ENCODE measurements at places on chromosomes 1 and 21.

- DNase-seq: no peak
Observed at GRCh38 chr1:53180226-53180625, 16.4 kb upstream of the CPT2 start.

- DNase-seq: no peak
Observed at GRCh38 chr1:187634940-187635339, 806.2 kb downstream of the PLA2G4A start.

DNA sequence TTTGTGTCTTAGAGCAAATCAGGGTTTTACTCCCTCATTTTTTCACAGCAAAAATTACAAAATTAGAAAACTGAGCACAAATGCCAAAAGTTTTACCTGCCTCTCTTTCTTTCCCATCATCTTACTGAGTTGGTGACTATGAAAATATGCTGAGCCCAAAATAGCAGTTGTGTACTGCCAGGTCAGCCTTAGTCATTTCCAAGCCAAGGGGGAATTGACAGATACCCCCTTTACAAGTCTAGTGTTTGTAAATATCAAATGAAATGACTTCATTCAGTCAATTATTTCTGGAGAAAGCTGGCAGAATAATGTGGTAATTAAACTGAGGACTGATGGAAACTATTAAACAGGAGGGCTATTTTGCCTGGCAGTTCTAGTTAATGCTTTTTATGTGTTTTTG is 11.4 kb upstream of the GORAB start:
- no peak for DNase-seq

DNA sequence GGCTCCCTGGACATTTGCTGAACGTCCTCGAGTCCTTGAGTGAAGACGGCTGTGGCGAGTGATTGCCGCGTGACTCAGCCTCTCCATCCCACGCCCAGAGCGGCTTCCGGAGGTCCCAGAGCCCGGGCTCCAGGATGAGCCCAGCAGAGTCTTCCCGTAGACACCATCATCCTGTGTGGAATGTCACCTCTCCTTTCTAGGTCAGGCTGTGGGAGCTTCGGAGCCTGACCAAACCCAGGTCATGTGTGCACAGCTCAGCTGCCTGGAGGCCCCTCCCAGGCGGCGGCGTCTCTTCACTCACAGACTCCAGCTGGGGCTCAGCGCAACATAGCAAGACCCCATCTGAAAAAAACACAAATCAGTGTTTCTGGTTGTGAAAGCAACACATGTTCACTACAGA is 38.2 kb downstream of the PRKCZ start:
- no peak for DNase-seq

DNA sequence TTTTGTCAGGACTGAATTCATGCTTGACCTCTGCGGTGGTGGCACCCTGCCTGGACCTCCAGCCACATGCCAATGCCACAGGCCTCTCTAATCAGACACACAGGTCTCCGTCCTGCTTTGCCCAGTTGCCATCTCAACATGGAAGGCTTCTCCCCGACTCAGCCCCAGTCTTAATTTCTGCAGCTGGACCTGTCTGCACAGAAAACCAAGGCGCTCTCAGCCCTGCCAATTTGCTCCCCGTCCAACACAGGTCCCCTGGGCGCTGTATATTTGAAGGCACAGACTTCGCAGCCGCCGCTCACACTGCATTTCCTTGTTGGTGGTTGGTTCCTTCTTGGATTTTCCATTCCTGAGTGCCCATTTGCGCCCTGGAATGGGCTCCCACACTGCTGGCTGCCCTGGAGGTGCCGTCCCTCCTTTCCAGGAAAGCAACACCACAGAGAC is 28.0 kb upstream of the PLEKHG5 start:
- no peak for DNase-seq

GRCh38 chr1:200880212-200880611 is 7.4 kb downstream of the GPR25 start:
- DNase-seq: peak; percentile 51

DNA sequence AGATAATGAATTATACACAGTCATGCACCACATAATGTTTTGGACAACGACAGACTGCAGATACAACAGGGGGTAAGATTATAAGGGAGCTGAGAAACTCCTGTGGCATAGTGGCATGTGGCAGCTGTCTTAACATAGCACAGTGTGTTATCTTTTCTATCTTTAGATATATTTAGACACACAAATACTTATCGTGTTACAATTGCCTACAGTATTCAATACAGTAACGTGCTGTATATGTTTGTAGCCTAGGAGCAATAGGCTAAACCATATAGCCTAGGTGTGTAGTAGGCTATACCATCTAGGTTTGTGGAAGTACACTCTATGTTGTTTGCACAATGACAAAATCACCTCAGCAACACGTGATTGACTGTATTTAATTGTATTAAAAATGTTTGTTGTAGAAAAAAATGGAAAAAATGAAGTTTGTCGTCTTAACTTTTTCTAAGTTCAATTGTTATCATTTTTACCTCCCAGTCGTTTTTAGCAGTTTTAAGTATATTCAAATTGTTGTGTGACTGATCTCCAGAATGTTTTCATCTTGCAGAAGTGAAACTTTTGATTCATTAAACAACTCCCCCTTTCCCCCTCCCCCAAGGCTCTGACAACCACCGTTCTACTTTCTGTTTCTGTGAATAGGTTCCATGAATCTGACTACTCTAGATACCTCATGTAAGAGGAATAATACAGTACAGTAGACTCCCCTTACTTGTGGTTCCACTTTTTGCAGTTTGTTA is 351.0 kb upstream of the B3GALT2 start:
- DNase-seq: peak; percentile 75

- peak; percentile 41 for DNase-seq
Observed at GRCh38 chr1:175072099-175072951, 4.7 kb downstream of the TNN start.

DNA sequence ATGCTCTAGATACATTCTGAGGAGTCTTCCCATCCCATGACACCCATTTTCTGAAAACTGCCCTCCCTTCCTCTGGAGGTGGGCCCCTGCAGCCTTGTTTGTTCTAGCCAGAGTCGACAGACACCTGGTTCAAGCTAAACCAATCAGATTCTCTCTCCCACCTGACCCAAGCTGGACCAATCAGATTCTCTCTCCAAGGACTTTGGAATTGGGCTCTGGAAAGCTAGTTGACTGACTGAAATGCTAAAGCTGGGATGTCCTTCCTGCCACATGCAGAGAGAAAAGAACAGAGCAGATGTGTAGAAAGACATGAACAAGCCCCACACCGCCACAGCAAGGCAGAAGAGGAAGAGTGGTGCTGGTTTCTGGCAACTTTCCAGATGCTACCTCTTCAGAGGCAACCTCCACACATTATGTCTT is 24.6 kb downstream of the ASAP3 start:
- no peak for DNase-seq

- no peak for DNase-seq
Observed at GRCh38 chr1:12620488-12620865, 2.5 kb upstream of the DHRS3 start.

DNA sequence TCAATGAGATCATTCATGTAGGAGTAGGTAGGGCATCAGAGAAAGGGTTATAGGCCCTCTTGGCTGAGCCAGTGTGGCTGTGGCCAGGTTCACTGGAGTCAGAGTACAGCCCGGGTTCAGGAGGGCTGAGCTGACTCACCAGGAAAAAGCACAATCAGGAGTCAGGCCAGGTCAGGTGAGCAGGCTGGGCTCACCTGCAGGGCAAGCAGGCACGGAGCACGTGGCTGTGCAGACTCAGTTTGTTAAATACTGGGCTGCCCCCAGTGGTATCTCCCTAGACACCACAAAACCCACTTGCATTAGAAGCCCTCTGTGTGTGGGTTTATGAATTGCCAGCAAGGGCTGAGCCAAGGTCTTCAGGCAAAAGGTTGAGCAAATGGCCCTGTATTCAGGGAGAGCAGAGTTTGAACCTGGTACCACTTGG is 122.1 kb upstream of the SERBP1 start:
- no peak for DNase-seq

- no peak for DNase-seq
Observed at GRCh38 chr1:94863919-94864318, 43.8 kb downstream of the SLC44A3 start.

DNA sequence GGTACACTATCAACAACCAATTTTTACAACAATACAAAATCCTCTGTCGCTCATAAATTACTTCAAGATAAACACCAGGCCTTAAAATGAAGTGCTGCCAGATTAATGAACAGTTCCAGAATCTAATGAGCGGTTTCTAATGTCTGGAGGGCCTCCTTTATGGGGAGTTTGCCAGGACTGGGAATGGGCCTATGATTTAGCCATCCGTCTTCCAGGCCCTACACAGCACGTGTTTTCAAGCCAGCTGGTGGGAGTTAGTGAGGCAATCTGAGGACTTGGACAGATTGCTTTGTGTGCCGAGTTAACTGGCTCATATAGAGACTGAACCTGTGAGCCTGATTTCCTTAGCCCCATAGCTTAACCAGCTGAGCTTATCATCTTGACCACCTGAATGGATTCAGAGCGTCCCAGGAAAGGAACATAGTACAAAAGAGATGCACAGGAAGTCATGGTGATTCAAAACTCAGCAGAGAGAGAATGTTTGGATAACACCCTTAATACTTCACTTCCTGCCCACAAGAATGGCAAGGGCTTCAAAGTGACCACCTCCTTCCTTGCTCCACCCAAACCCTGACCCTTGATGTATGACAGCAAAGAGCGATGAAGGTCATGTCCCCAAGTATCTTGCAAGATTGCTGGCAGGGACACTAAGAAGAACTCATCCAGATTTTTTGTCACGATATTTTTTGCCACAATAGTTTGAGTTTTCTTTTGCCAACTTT is 143.5 kb downstream of the SLC30A10 start:
- no peak for DNase-seq

DNA sequence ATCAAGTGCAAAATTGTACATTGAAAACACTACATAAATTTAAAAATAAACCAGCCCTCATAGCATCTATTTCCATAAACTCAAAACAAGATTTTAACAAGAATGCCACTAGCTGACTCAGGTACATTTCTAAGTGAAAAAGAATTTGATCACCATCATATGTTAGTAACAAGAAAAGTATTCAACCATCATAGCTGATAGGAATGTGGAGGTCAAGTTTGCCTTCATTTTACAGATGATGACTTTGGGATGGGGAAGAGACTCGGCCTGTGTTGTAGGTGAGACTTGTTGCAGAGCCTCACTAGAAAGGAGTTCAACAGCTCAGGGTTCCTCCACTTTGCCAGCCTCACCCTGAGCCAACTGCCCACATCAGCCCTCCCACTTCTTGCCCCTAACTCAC is 318.8 kb upstream of the FAM78B start:
- DNase-seq: no peak

GRCh38 chr1:162822391-162823200 is 32.1 kb downstream of the HSD17B7 start:
- DNase-seq: no peak
